ENCODE measurements at places on chromosomes 7 and 10. TPM values are rescaled to one million over a fixed set of nuclear protein-coding genes. Genes with fewer than 3 reads are reported as not detected.

Gene DRGX
- 0.09 TPM for polyA plus RNA-seq

Gene DPP6
- polyA plus RNA-seq: not detected

Gene BTBD16
- not detected for polyA plus RNA-seq

Gene NPFFR1
- not detected for polyA plus RNA-seq

Gene ZNF467
- polyA plus RNA-seq: not detected

Gene SPDYE9
- 0.38 TPM for polyA plus RNA-seq

Gene CAPZA2
- polyA plus RNA-seq: 301 TPM

Gene SH3PXD2A
- 31.4 TPM for polyA plus RNA-seq
